DMS53 (cell line): ENCODE measurements at places on chromosomes 4 and X.

DNA sequence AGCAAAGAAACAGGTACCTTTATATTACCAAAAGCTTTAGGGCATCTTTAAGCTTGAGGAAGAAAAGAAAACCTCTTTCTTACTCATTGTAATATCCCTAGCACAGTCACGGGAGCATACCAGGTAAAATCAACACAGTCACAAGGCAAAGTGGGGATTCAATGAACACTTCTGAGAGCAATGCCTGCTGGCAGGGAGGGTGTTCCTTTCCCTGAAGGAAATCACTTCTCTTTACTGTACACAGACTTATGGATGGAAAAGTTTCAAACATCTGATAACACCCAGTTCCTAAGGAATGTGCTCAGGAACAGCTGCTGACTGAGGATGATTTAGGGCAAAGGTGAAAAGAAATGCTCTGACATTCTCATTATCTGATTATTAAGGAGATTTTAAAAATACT, 94.8 kb downstream of the MAML3 start:
- peak; percentile 23 for DNase-seq

GRCh38 chr4:165398570-165398969, 19.8 kb downstream of the CPE start:
- peak; percentile 96 for DNase-seq

DNA sequence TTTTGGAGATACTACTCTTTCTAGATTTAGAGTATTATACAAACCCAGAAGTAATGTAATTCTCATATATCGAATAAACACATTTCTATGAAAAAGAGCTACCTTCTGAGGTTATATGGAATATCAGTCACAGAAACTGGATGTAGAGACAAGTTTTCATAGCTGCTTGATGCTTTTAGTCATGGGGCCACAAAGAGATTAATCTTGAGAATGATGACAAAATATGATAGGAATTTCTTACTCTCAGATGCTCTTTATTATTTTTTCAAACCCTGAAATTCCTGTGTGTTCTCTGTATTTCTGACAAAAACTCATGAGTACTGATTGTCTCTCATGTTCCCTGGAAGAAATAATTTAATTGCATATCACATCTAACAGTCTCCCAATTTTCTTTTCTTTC, 662.5 kb downstream of the RAPGEF2 start:
- no peak for DNase-seq

GRCh38 chrX:132751063-132751690, 207.3 kb downstream of the HS6ST2 start:
- peak; percentile 60 for DNase-seq

- DNase-seq: no peak
Measured at GRCh38 chrX:13427441-13428052, 107.7 kb upstream of the ATXN3L start.

- DNase-seq: peak; percentile 63
Measured at GRCh38 chr4:182881914-182882313, 35.3 kb downstream of the DCTD start.

DNA sequence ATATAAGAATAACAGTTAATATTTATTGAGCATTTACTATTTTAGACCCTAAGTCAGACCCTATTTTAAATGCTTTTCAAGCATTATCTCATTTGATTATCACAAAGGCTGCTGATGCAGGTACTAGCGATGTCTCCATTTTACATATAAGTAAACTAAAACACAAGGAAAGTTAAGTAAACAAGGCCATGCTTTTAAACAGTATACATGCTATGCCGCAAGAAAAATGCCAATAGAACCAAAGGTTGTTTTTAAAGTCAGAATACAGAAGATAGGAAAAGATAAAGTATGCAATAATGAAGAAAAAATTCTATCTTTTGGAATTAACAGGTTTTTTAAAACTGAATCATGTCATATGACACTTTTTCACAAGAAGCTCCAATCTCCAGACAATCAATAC, 26.2 kb downstream of the RFC1 start:
- no peak for DNase-seq

- DNase-seq: no peak
Measured at GRCh38 chr4:153755186-153755585, 4.6 kb downstream of the RNF175 start.

DNA sequence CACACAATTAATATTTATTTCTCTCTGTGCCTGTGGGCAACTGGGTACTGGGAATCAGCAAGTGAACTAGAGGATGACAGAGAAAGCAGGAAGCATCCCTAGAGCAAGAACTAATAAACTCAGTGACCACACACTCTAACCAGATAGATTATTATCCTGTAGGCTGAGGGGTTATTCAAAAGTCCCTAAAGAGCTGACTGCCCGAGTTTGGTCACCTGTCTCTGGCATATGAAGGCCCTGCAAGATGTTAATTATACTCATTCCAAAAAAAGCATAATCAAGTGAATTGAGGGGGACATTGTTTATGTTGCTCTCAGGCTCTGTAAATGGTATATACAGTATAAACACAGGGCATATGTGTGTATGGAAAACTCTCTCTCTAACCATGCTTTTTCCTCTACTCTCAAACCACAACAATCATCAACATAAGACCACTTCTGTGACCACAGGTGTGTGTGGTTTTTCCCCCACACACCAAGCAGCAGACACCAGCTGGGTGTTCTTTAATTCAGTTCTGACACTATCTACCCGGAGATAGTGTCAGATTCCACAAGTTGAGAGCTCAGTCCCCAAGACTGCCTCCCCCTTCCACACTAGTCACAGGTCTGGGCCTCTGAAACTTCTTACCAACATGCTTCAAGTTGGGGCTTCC, 6.2 kb upstream of the HPSE start:
- no peak for DNase-seq

DNA sequence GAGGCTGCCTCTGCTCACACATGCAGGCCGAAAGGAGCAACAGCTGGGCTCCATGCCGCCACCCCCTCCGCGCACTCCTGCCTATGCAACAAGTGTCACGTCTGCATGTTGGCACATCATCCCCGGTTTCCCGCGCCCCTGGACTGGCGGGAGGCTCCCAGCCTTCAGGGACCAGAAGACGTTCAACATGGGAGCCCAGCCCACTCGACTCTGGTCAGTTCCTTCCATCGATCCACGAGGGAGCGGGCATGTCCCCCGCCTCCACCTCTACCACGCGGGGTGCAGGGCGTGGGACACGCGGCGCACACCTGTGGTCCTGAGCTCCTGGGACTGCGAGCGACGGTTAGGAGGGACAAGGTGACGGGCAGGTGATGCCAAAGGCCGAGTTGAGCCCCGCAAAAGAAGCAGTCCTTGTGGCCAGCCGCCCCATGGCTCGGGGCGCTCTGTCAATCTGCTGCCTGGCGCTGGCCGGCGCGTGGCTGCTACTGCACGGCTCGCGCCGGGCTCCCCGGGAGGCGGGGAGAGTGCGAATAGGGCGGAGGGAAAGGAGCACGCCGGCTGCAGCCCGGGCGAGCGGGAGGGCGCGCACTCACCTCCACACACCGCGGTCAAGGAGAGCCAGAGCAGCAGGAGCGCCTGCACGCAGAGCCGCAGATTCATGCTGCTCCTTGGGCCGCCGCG, 645 bp downstream of the APLN start:
- peak; percentile 79 for DNase-seq

DNA sequence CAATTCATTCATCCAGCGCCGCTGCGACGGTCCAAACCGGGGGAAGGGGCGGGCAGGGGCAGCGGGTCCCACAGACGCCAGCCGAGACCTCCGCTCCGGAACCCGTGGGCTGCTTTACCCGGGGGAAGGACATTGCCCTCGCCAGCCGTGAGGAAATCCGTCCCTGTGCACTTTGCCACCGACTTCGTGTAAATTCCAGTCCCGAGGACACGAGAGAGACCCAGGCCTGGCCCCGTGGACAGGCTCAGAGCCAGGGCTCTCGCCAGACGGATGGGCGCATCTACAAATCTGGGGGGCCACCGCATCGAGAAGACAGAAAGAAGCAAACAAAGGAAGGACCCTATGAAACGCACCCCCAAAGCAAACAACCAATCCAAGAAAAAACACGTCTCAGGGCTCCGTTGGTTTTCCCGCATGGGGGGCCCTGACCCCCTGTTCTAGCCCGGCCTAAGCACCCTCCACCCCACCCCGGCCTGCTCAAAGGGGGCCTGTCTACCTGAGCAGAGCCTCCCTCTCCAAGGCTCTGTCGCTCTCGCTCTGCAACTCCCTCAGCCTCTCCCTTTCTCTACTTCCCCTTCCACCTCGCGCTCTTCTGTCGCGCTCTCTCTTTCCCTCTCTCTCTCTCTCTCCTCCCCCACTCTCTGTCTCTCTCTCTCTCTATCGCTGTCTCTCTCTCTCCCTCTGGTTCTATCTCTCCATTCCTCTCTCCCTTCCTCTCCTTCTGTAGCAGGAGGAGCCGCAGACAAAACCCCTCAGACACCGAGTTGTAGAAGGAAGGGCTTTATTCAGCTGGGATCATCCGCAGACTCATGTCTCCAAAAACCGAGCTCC, 11.3 kb downstream of the FRG2 start:
- no peak for DNase-seq

GRCh38 chr4:153501578-153501977, 35.4 kb downstream of the TMEM131L start:
- no peak for DNase-seq
